ENCODE measurements at places on chromosomes 2 and 18.

DNA sequence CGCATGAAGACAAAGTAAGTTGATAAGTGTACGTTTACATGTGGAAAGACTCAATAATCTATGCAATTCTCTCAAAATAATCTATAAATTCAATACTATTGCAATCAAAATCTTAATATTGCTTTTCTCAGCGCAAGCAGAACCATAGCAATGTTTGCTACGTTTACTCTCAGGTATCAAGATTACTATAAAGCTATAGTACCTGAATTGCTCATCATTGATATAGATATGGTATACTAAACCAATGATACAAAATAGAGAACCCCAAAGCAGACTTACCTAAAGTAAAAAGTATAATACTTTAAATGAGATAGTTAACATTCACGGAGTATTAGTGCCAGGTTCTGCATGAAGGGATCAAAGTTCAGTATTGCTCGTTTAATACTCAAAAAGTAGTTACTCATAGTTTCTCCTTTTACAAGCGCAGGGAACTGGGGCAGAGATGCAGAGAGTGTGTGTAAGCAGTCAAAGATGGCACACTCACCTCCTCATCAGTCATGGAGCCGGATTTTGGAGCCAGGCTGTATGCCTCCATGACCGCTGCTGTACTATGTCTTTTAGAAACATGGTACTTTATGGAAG lies 391.0 kb upstream of the ID2 start:
- ATAC-seq, result no peak

DNA sequence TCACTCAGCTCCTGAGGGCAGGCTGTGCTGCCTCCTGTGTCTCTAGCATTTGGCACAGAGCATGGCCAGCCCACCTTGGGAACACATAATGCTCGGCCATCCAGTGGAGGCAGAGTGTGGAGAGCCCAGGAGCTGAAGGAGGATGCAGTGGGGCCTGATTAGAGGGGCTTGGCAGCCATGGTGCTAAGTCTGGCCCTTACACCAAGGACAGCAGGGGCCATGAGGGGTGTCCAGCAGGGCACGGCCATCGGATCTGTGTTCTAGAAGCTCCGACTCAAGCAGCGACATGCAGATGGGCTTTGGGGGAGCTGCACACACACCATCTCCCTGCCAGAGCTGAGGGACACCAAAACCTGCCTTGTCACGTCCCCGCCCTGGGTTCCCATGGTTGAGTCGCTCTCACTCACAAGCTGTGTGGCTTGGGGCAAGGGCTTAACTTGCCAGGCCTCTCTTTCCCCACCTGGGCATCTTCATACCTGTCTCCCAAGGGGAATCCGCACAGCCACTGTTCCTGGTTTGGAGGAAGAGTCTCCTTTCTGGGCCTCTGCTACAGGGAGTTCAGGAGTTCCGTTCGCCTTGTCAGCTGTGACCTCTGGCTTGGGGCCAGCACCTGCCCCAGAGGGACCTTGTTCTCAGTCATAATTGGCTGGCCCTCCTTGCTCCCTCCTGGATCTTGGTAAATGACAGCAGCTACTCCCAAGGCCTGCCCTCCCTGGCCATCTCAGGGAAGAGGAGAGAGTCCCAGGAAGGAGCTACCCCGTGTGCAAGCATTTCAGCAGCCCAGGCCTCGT lies 1.3 kb upstream of the TOGARAM2 start:
- ATAC-seq, result no peak

DNA sequence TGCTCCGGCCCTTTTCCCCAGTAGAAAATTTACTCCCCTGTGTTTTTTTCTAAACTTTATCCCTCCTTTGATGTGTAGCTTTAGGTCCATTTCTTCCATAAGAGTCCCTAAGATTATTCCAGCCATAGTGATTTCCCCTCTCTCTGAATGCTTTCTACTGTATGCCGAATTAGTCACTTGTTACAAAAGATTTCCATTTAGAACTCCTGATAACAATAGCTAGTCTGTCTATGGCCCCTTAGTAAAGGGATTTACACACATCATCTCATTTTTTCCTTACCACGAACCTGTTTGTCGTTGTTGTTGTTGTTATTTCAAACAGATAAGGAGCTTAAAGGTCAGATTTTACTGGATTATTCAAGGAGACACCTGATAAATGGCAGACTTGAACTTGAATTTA lies 256.1 kb downstream of the PAX3 start:
- no peak for ATAC-seq

DNA sequence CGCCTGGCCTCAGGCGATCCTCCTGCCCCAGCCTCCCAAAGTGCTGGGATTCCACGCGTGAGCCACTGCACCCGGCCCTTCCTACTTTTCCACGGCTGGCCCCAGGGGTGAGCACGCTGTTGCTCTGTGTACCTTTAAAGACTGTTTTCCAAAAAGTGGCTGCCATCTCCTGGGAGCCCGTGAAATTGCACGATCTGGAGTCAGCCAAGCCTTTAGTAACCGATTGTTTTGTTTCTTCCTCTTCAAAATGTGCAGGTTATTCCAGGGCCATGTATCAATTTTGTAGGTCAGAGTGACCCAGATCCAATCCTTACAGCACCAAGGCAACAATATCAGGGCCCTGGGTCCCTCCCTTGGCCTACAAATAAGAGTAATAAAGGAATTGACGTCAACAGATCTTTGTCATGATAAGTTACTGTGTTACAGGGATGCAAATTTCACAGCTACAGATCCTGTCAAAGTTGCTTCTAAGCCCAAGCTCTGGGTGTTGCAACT lies 135.6 kb upstream of the ZNF236 start:
- ATAC-seq, result peak; percentile 76

- ATAC-seq, result peak; percentile 95
Observed at GRCh38 chr2:239548451-239548871, 147.6 kb upstream of the HDAC4 start.

GRCh38 chr2:156379071-156379470 lies 46.5 kb upstream of the NR4A2 start:
- ATAC-seq, result no peak

GRCh38 chr2:39780825-39781600 lies 2.0 kb upstream of the THUMPD2 start:
- ATAC-seq, result no peak

- no peak for ATAC-seq
Observed at GRCh38 chr18:68734308-68734707, 19.4 kb upstream of the TMX3 start.

GRCh38 chr2:166516712-166517303 lies 22.8 kb upstream of the SCN7A start:
- ATAC-seq, result no peak

Data from esophagus mucosa (tissue), 1 donor.